ENCODE measurements at places on chromosomes 11 and 22. TPM values are rescaled to one million over a fixed set of nuclear protein-coding genes. Genes with fewer than 3 reads are reported as not detected.

The AQP11 gene
- 0.53 TPM for total RNA-seq

The SLC7A4 gene
- total RNA-seq: 1.7 TPM

The OR10A4 gene
- total RNA-seq: not detected

- no peak for DNase-seq
Measured at GRCh38 chr11:28999620-29000019, 891.4 kb downstream of the METTL15 start.

GRCh38 chr11:10453261-10453660 is 1.8 kb upstream of the AMPD3 start:
- DNase-seq: peak; percentile 60

- no peak for DNase-seq
Measured at GRCh38 chr22:36885474-36885873, 24.7 kb downstream of the NCF4 start.

GRCh38 chr22:25172153-25172552 is 27.5 kb upstream of the CRYBB3 start:
- no peak for DNase-seq

- peak; percentile 2 for DNase-seq
Measured at GRCh38 chr11:22389526-22390282, 51.5 kb downstream of the SLC17A6 start.

Data from mammary epithelial cell (primary cell).